ENCODE measurements at places on chromosomes 3 and 15.

- no peak for DNase-seq
Observed at GRCh38 chr3:143068059-143068458, 51.5 kb upstream of the CHST2 start.

- no peak for DNase-seq
Observed at GRCh38 chr3:141921316-141921715, 44.9 kb downstream of the ATP1B3 start.

- no peak for DNase-seq
Observed at GRCh38 chr3:160919942-160920341, 163.9 kb downstream of the PPM1L start.

- DNase-seq, result no peak
Observed at GRCh38 chr3:118688396-118688884, 346.2 kb downstream of the IGSF11 start.

DNA sequence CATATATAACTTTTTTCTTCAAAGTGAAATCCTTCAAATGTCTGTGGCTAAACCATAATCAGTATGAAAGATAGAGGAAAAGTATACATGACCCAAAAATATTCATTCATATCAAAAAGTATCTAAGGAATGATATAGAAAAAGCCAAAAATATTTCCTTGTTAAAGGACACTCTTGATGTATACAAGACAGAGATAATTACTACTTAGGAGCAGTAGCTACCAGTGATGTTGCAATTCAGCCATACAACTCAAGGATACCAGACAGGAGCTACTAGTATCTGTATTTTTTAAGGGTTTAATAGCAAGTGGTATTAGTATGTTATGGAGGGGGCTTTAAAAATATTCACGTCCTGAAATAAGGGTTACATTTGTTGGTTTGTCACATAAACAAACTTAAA lies 37.0 kb downstream of the FBXL22 start:
- DNase-seq, result no peak

- DNase-seq, result no peak
Observed at GRCh38 chr3:67048067-67048714, 50.1 kb downstream of the KBTBD8 start.

DNA sequence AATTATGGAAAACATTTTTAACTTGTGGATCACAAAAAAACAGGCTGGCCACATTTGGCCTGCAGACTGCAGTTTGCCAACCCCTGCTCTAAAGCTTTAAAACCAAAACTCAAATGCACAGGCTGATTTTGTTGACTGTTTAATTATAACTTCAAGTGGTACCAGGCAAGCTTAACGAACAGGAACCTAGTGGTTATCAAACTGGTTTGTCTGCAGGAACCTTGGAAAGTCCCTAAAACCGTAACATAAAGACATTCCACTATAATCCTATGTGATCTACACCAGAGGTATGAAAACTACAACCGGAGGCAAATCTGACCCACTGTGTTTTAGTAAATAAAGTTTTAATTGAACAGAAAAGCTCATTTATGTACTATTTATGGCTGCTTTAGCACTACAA lies 52.4 kb downstream of the TBL1XR1 start:
- DNase-seq, result no peak

DNA sequence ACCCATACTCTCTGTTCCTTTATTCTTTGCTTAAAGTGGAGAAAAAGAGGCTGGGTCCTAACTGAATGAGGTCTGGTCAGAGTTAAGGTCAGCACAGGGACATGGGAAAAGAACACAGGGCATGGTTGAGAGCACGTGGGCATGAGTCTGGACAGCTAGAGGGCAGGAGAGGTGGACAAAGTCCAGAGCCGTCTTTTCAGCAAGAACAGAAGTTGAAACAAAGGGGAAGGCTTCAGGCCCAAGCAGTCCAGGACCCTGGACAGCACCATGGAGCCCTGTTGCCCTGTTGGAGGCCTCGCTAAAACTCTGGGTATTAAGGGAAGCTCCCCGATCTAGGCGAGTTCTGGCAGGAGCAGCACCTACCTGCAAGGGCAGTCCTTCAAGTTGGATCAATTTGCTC lies 50.7 kb downstream of the XYLB start:
- DNase-seq, result peak; percentile 2

DNA sequence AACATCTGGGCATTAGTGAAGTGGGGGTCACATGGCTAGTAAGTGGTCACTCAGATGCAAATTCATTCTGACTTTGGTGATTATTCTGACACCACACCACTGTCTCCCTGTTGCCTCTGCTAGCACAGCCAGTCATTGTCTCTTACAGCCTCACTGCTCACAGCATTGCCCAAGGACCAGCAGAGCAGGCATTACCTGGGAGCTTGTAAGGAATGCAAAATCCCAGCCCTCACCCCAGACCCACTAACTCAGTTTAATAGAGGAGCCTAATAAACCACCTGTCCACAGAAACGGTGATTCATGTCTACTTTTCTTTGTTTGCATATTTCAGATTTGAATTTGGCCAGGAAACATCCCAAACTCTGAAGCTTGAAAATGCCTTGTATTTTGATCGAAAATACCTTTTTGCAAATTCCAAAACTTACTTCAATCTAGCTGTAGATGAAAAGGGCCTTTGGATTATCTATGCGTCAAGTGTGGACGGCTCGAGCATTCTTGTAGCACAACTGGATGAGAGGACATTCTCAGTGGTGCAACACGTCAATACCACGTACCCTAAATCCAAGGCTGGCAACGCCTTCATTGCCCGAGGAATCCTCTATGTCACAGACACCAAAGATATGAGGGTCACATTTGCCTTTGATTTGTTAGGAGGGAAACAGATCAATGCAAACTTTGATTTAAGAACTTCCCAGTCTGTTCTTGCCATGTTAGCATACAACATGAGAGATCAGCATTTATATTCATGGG lies 62.7 kb downstream of the GLDN start:
- no peak for DNase-seq

GRCh38 chr15:91589360-91589759 lies 264.1 kb upstream of the SLCO3A1 start:
- DNase-seq, result no peak

- no peak for DNase-seq
Observed at GRCh38 chr15:57589754-57590153, 1.9 kb upstream of the MYZAP start.

GRCh38 chr15:77440378-77440999 lies 19.8 kb downstream of the HMG20A start:
- no peak for DNase-seq

DNA sequence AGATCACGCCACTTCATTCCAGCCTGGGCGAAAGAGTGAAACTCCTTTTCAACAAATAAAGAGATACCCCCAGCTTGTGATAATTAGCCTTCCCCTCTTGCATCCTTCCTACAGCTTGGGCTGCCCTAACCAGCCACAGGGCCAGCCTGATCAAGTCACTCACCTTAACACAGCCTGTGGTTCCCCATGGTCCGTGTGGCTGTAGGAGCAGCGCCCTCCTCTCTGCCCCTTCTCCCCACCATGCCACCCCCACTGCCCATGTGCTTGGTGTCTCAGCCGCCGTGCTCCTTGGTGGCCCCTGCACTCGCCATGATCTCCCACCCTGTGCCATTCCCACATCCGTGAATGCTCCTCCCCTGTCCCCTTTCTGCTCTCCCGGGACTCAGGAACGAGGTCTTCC lies 13.2 kb upstream of the RPP14 start:
- DNase-seq, result no peak

GRCh38 chr15:100901702-100902435 lies 17.3 kb upstream of the LRRK1 start:
- no peak for DNase-seq

DNA sequence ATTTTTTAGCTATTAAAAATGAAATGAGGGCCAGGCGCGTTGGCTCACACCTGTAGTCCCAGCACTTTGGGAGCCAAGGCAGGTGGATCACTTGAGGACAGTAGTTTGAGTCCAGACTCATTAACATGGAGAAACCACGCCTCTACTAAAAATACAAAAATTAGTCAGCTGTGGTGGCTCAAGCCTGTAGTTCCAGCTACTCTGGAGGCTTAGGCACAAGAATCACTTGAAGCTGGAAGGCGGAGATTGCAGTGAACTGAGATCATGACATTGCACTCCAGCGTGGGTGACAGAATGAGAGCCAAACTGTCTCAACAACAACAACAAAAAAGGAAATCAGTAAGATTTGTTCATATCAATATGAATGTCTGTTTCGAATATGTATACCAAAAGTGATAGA lies 517.1 kb downstream of the ROBO1 start:
- DNase-seq, result no peak

DNA sequence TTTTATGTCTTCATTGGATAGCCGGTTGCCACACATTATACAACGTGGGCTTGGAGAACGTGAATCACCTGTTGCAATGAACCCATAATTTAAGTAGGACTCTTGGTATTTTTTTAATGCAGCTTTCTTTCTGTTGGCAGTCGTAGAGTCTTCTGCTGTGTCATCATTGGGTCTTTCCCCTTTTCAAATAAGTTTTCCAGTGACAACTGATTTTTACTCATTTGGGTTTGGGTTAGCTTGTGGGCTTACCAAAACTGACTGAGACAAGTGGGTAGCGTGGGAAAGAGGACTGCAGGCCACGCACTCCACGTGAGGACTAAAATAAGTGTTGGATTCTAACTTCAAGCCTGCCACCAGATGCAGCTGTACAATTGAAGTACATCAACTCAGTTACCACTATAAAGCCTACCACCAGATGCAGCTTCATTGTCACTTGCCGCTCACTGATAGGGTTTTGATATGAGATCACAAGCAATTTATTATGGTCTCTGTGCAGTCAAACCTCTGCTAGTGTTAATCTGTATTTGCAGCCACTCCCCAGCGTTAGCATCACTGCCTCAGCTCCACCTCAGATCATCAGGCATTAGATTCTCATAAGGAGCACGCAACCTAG lies 6.4 kb upstream of the CAPN7 start:
- DNase-seq, result no peak

- no peak for DNase-seq
Observed at GRCh38 chr3:143040261-143040879, 39.0 kb downstream of the U2SURP start.

DNA sequence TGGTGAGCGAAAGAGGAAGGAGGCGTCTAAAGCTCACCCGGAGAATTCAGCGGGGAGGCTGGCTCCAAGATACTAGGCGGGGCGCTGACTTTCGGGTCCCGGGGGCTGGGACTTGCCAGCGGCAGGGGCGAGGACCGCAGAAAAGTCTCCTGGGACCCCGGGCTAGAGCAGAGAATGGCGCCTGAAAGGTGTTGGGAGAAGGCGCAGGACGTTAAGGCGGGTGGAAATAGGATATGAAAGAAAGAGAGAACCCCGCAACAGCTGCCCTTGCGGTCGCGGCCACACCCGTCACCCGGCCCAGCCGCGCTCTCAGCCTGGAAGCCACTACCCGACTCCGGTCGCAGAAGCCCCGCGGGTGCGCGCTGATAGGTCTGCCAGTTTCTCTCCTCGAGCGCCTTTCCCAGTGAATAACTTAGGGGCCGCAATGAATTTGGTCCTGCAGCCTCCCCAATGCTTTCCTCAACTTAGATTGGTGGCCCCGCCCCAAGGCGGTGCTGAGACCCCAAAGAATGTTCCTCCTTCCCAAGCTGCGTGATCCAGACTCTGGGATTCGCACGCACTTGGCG lies 604 bp downstream of the LTK start:
- no peak for DNase-seq

GRCh38 chr3:129040039-129040336 lies 20.6 kb upstream of the GP9 start:
- no peak for DNase-seq

DNA sequence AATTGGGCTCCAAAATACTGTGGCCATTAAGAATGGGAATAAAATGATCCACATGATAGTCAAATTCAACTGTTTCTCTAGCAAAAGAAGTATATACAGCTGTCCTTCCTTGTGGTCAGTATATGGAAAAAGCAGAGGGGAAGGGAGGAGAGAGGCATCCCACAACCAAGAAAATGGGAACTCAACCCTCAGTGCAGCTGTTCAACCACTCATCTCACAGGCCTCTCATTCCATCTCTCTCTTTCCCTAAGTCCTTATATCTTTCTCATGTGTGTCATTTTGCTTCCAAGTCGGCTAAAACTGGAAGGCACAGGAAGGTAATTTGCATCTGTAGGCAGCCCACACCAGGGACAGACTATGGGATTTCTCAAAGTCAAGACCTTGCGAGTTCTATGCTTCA lies 27.5 kb downstream of the AVEN start:
- peak; percentile 66 for DNase-seq

- no peak for DNase-seq
Observed at GRCh38 chr3:194496217-194496919, 9.6 kb upstream of the ATP13A3 start.

DNA sequence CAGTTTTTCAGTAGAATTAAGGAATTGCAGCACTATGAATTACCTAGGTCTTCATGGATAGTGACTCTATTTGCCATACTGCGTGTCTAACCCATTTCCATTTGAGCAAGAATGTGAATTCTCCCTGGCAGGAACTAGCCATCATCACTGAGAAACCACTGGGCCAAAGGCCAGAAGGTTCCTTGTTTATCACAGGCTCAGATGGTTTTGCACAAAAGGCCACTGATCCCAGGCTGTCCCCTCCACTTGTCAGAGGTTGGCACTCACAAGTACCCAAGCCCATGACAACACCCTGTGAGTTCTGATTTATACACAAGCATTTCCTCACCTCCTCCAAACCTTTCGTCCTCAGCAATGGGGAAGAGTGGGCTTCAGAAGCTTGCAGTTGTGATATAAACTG lies 131.8 kb downstream of the FOXB1 start:
- DNase-seq, result no peak

GRCh38 chr15:99057020-99057419 lies 47.9 kb upstream of the SYNM start:
- no peak for DNase-seq

DNA sequence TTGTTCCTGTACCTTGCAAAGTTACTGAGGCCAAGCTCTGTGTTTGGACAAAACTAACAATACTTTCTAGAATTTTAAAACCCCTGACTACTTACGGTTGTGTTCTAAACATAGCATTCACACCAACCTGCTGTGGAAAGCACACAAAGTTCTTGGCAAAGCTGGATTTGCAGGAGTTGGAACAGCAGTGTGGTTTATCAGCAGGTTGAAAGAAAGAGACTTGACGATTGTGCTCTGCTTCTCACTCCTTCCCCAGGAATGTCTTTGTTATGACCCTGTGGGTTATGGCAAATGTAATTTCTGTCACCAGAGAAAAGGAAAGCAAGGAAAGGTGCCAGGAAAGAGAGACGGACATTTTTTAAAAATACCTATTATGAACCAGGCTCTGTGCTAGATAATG lies 165.5 kb upstream of the TGFBR2 start:
- DNase-seq, result peak; percentile 50

GRCh38 chr3:41679374-41679773 lies 282.5 kb downstream of the ULK4 start:
- DNase-seq, result no peak

DNA sequence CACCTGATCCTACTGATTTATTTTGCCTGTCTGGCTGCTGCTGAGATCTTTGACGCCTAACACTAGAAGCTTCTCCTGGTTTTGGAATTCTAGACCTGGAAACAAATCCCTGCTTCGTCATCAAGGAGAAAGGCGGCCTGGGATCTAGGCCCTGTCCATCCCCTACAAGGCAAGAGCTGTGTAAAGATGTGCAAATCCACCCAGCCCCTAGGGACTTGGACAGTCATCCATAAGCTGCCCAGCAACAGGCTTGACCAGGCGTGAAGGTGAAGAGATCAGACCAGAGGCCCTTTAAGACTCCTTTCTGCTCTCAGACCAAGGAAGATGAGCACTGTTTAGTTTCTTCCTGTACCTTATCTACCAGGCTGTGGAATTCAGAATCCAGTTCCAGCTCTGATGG lies 32.2 kb downstream of the SLC41A3 start:
- DNase-seq, result no peak
